ENCODE measurements at places on chromosomes 12 and 14.

DNA sequence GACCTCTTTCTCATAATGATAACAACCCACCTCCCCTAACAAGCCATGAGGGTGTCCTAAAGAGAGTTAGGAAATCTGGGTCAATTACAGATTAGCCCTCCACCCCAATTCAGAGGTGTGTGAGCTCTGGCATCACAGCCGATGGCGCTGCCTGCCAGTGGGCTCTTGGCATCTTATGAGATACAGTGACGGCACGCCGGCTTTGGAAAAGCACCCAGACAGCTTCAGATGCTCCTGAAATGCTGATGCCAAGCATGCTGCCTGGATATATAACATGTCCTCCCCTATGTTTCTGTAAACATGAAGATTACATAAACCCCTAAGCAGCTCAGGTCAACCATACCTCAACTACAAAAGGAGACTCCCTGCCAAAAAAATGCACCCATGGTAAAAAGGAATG is 152.6 kb downstream of the TTC7B start:
- no peak for DNase-seq

DNA sequence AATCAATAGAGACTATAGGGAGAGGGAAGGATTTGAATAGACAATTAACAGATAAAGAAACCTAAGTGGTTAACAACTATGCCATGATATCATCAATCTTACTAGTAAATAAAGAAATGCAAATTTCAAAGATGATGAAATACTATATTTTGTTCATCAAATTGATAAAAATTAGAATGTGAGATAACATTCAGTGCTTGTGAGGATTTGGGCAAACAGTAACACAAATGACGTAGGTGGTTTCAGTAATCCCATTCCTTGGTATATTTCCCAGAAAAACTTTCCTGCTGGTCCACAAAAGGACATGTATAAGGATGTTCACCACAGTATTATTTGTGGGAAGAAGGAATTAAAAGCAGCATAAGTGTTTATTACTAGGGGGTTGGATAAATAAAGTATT is 136.0 kb downstream of the ERC1 start:
- no peak for DNase-seq

DNA sequence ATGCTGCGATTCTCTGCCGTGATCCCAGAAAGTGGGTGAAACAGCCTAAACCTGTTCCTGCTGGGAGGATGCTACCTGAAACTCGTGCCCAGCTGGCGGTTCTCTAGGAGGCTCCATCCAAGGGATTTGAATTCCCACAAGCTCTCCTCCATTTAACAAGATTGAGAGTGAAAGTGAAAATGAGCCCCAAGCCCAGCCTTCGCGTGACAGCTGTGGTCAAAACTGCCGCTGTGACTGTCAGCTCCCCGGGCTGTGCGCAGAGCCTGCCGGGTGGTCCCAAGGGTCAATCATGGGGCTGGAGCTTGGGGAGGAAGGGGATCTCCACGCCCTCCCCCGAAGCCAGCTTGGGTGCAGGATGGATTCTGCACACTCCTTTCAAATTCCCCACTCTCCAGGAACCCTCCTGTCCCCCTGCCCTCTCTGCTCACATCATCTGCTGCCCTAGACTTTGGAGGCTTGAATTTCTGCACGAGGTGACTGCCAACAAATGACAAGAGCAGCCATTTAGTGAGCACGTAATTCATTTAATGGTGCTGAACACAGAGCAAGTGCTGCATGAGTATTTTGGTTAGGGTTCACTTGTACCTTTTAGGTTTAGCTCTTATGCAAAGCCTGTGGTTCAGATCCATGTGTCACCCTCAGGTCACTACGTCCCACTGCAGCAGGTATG is 5.3 kb downstream of the ASB2 start:
- no peak for DNase-seq

- DNase-seq = no peak
Measured at GRCh38 chr14:104977008-104977680, 1.0 kb downstream of the AHNAK2 start.

- DNase-seq = no peak
Measured at GRCh38 chr12:59677857-59678256, 82.0 kb downstream of the SLC16A7 start.

- DNase-seq = no peak
Measured at GRCh38 chr14:85464135-85464895, 65.6 kb upstream of the FLRT2 start.

- DNase-seq = no peak
Measured at GRCh38 chr14:71388862-71389261, 481.6 kb downstream of the PCNX1 start.

DNA sequence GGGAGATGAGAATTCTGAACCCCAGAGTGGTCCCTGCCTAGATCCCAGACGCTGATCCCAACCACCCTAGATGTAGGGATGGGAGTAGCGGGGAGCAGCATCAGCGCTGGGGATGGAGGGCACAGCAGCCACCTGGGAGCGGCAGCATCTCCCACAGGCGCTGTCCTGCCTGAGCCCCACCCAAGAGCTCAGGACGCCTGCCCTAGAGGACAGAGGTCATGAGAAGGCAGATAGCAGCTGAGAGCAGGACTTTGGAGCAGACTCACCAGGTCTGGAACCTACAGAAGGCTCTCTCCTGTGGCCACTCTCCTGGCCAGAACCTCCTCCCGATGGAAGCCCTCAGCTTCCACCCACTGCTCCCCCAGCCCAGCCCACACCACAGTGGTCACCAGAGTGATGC is 7.2 kb downstream of the CCDC85C start:
- DNase-seq = no peak

- DNase-seq = no peak
Measured at GRCh38 chr14:98070536-98070935, 1201.5 kb downstream of the BCL11B start.

GRCh38 chr12:131128556-131128955 is 174.8 kb downstream of the ADGRD1 start:
- no peak for DNase-seq

DNA sequence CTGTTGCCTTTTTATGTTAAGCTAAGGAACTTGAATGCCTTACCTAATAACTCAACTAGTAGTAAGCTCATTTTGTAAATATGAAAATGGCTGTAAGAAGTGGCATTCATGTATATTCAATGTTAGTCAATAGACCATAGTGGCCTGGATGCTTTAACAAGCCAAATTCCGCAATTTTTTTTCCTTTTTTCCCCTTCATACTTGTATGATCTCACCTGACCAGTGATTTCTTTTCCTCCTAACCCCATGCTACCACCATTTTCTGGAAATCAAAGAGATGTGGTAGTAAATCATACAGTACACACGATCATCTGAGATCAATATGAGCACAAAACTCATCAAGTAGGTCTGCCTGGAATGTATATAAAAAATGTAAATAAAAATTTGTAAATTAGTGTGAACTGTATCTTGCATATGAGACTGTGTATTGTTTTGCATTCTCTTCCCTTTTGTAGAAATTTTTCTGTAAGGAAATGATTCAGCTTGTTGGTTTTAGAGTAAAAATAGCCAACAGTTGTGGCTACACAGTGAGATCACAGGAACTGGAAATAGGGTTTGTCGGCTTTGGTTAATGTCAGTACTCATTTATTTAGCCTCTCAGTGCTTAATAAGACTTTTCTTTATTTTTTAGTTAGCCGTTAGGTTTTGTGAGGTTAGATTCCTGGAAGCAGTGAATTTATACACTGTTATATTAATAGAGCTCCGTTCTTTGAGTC is 62.5 kb downstream of the ETNK1 start:
- DNase-seq = peak; percentile 8

DNA sequence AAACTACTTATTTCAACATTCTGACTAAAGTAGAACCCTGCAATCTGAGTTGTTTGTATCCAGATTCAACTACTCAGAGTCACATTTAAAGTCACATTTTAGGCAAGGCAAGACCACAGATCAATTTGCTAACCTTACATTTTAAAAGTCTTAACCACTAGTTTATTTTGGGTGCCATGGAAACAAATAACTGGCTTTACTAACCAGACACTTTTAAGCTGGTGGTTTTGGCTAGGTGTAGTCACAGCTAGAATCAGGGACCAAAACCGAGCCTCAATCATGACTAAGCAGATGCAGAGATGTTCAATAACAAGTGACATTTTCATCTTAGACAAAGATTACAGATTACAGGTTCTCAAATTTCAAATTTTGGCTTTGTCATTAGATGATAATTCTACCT is 115.3 kb downstream of the PDE6H start:
- no peak for DNase-seq

GRCh38 chr14:94654071-94654861 is 42.1 kb downstream of the SERPINA3 start:
- no peak for DNase-seq

DNA sequence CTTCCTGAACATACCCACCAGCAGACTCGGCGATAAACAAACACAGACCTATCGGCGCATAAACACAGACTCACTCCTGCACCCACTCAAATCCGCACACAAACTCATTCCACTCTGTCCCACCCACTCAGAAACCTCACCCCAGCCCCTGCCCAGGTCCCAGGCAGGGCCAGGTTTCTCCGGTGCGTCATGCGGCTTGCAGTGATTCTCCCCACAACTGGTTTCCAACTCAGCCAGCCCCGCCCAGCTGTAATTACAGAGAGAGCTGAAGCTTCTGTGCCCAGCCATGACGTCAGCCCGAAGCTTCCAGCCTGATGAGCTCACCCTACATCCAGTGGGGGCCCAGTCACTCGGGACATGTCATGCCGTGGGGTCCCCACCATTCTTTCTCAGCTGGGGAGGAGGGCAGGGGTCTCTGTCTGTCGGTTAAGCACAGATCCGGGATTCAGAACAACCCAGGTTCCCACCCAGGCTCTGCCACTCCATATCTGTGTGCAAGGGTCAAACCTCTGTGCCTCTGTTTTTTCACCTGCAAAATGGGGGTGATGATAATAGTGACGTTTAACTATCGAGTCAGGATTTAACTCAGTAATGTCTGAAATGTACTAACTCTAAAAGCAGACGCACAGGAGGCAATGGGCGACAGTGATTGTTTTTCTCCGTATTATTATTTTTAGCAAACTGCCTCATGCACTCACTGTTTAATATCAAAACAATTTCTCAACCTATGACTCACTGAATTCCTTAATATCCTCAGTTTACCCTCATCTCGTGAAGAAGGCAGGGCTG is 2.3 kb upstream of the HSPB8 start:
- DNase-seq = peak; percentile 55
